ENCODE measurements at places on chromosomes 2 and 18. TPM values are rescaled to one million over a fixed set of nuclear protein-coding genes. Genes with fewer than 3 reads are reported as not detected.

Gene STON1
- 0.28 TPM for polyA plus RNA-seq

Gene APOB
- polyA plus RNA-seq: not detected

DNA sequence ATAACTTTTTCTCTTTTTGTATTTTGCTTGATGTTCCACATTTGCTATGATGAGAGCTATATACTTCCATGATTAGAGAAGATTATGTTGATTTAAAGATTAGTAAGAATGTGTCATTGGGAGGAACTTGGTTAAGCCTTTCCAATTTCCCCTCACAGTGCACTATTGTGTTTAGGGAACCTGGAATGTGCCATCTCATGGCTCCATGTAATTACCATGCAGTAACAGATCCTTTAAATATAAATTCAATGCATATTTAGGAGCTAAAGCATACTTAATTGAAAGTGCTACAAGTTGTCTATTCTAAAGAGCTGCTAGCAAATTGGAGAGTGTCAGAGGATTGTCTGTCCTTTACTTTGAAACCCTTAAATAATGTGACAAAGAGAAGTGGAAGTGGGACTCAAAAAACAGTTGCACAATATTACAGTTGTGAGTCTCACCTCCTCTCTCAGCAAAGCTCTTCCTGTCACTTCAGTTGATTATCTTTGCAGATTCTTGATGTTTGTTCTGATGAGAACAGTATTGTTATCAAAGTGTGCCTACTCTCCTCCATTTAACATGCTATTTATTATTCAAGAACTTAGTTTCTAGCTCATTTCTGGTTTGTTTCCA lies 1162.7 kb upstream of the ZEB2 start:
- no peak for DNase-seq

Gene KCNE4
- not detected for polyA plus RNA-seq

Gene TANC1
- 0.64 TPM for polyA plus RNA-seq

DNA sequence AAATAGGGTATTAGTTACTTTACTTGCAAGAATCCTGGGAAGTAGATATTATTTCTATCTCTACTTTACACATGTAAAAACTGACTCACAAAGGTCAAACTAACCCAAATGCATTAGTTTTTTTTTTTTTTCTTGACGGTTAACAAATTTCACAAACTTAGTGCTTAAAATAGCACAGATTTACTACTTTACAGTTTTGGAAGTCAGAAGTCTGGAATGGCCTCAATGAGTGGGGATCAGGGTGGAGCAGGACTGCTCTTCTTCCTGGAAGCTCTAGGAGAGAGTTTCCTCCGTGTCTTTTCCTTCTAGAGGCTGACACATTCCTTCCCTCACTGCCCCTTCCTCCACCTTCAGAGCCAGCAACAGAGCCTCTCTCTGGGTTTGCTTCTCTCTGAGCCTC lies 117.2 kb downstream of the COL6A3 start:
- no peak for DNase-seq

- DNase-seq: no peak
These were observed 174.9 kb downstream of the SEPTIN10 start for GRCh38 chr2:109438773-109439389.

- DNase-seq: no peak
These were observed 459.5 kb upstream of the CDH20 start for GRCh38 chr18:60873708-60874107.

GRCh38 chr18:36427369-36427768 lies 129.9 kb downstream of the FHOD3 start:
- no peak for DNase-seq

Gene EGR4
- not detected for polyA plus RNA-seq

GRCh38 chr2:69608109-69608508 lies 35.4 kb downstream of the AAK1 start:
- no peak for DNase-seq

DNA sequence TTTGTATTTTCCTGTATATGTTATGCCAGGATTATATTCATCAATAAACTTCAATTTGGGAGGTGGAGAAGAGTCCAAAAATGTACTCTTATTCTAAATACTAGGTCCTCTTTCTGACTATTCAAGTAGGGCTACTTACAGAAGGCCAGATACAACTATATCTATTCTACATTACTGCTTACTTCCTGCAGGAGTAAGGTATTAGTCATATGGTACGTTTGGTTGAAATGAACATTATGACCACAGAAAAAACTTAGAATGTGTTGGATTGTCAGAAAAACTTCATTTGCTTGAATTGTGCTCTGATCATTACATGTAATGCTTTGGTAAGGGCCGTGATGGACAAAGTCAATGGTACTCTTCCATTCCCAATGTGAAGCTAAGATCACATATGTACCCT lies 35.0 kb downstream of the STAT4 start:
- no peak for DNase-seq

DNA sequence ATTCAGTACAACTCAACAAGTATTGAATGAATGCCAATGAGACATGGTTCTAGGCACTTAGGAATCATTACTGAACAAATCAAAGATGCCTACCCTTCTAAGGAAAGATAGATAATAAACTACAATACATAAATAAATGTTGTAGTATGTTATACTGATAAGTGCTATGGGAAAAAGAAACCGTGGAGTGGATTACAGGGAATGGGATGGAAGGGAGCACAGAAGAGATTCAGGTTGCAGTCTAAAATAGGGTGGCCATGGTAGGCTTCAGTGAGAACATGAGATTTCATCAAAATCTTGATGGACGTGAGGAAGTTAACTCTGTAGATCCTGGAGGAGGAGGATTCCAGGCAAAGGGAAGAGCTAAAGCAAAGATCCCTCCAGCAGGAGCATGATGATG lies 17.9 kb upstream of the CREB1 start:
- DNase-seq: no peak

DNA sequence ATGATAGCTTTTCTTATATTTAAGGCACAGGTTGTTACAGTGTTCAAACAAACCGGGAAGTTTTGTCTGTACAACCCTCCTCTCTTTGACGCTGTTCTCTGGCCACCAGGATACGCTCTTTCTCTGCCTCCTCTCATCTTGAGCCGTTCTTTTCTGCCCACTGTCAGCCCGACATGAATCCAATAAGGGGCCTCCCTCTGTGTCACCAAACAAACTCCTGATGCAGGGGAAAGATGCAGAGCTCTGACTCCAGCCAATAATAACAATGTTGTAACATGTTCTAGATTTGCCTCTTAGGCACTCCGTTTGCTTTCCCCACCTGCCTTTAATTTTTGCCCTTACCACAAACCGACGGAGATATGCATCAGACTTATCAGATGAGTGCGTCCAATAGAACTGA lies 449.3 kb downstream of the SLC4A3 start:
- no peak for DNase-seq

Gene HTR2B
- polyA plus RNA-seq: not detected

GRCh38 chr18:31738460-31739407 lies 21.9 kb downstream of the SLC25A52 start:
- no peak for DNase-seq

Gene TMEM247
- polyA plus RNA-seq: not detected

Gene CFC1
- not detected for polyA plus RNA-seq

Gene CNGA3
- not detected for polyA plus RNA-seq

DNA sequence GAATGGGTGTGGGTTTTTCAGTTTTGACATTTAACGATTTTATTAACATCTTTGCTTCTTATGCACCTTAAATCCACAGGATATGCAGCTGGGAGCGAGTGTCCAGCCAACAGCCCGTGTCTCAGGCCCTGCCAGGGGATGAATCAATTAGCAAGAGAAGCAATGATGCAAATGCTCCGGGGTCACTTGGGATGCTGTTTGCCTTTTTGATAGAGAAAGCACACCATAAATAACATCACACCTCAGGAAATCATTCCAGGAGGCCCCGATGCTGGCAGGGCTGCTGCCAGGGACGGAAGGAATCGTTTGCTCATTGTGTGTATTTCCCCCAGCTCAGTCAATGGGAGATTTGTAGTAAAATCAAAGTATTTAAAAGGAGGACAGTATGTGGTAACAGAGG lies 394.0 kb upstream of the HNRNPA3 start:
- no peak for DNase-seq

DNA sequence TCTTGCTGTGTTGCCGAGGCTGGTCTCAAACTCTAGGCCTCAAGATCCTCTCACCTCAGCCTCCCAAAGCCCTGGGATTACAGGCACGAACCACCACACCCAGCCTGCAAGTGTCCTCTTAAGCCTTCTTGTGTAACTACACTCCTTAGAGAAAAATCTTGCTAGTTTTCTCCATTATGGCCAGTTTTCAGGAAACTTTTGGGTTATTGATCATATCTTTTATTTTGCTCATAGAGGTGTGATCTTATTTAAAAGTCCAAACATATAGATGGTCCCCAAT lies 2.4 kb downstream of the SOCS6 start:
- DNase-seq: no peak

Gene ITGA4
- polyA plus RNA-seq: 212 TPM

DNA sequence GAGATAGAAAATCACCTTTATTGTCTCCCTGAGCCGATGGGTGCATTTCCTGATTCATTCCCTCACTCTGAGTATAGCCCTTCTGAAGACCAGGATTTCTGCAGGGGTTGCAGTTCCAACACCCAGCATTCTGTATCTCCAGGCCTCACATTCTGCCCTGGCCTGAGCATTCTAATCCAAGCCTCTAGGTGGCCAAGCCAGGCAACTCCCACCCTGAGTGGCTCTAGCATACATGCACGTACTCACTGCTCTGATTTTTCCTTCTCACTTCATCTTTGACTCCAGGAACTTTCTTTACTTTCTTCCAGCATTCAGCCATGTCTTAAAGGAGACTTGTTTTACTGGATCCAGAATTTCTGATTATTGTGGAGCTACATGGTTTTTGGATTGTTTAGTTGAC lies 100.7 kb upstream of the STK39 start:
- no peak for DNase-seq

DNA sequence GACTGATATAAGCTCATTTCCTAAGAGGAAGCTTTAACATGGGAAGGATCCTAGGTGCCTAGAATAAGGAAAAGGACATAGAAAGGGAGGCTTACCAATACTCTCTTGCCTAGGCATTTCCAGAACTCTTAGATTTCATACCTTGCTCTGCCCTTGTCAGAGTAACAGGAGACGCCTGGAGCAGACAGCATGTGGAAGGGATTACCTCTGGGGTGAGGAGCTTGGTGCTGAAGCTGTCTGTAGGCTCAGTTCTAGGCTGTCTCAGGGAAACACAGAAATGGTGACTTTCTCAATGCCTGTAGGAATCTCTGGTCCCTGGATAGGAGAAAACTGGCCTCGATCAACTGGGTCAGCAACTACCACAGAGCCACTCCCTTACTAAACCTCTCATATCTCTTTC lies 150.0 kb downstream of the SLC4A3 start:
- DNase-seq: no peak

Gene PROM2
- polyA plus RNA-seq: not detected

Gene ARHGEF4
- polyA plus RNA-seq: 5.3 TPM

Gene LBX2
- not detected for polyA plus RNA-seq

DNA sequence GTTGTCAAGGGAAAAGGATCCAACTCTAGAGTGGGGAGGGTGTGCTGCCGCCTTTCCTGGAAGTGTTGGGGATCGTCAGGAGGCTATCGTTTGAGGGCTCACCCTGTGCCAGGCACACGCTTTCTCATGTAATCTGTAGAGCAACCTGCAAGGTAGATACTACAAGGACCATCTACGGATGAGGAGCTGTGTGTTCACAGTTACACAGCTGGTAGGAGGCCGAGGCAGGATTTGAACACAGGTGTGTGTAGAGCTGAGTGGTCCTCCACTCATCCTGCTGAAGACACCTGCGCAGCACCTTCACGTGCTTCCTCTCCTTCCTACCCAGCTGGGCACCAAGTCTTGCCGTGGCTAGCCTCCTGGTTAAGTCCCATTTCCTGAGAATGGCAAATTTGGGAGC lies 68.3 kb downstream of the MARCO start:
- DNase-seq: no peak

- no peak for DNase-seq
These were observed 9.7 kb upstream of the COPS8 start for GRCh38 chr2:237075749-237076599.

Gene NPHP1
- 1.0 TPM for polyA plus RNA-seq

Gene MDH1B
- polyA plus RNA-seq: 0.15 TPM

DNA sequence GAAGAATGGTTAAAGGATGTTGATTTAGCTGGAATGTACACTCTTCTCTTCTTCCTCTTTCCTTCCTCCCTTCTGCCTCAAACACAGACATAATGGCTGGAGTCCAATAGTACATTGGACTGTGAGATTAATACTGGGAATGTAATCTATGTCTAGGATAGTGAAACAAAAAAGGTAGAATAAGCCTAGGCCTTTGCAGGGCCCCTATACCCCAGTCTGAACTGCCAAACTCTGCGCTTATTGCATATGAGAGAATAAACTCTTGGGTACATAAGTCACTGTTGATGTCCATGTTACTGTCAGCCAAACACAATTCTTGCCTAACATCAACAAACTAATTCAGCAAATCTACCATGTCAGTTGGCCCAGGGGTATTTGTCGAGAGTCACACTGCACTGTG lies 29.7 kb upstream of the CCDC150 start:
- DNase-seq: no peak

DNA sequence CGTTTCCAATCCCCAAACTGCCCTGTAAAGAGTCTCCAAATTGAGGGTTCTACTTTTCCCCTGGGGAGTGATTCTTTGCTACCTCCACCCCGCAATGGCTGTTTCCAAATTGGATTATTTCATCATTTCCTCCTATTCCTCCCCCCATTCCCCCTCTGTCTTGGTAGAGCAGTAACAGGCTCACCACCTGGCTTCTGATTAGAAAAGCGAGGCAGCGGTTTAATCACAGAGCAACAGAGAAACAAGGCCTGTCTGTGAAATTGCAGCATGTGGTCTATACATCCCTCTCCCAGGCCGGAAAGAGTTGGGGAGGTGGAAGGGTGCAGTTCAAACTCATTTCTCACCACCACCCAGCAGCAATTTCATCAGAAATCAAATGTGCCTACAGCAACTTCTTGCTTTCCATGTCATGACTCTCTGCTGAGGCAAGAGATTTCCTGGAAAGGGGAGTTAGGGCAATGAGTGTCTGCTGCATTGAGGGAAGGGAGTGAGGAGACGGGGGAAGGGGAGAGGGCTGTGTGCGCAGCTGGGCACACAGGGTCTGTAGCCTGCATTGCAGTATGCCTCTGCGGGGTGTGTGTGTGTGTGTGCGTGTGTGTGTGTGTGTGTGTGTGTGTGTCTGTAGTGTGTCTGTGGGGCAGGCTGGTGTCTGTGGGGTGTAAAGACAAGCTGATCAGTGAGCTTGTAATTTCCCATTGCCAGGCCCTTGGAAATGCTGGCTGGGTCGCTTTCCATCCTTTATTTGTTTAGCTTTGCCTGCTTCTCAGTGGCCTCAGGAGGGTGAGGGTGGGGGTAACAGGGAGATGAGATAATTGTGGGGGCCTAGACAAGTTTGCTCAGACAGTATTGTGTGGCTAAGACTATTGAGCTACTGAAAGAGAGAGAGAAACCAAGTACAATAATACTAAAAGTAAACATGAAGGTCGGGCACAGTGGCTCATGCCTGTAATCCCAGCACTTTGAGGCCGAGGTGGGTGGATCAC lies 13.5 kb upstream of the IGFBP2 start:
- no peak for DNase-seq

DNA sequence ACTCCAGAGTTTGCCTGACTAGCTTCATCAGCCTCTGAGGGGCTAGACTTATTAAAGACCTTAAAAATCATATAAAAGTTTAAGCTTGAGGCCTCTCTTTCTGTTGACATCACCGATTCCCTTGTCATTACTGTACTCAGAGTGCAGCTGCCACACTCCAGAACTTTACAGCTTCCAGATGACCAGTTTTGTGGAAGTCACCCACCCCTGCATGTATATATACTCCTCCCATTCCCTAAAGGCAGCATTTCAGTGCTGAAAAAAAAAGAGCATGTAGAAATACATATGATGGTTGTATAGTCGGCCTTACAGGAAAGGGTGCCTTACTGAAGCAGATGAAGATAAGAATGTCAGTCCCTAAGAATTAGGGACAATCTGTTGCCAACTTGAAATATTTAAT lies 117.3 kb downstream of the FEZ2 start:
- DNase-seq: no peak

GRCh38 chr18:34938090-34938489 lies 103.1 kb upstream of the MAPRE2 start:
- DNase-seq: no peak

Gene SERPINB2
- not detected for polyA plus RNA-seq
